ENCODE measurements at places on chromosomes 2 and 18.

DNA sequence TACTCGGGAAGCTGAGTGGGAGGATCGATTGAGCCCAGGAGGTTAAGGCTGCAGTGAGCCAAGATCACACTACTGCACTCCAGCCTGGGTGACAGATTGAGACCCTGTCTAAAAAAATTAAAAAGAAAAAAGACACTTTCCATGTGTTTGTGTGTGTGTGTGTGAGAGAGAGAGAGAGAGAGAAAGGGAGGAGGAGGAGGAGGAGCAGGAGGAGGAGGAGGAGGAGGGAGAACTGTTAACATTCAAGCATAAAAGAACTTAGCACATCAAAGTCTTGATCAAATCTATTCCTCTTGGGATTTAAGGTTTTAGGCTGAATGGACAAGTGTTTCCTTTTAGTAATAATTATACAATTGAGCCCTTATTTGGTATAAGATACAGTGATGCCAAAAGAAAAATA, 75.5 kb downstream of the SPOPL start:
- no peak for DNase-seq

DNA sequence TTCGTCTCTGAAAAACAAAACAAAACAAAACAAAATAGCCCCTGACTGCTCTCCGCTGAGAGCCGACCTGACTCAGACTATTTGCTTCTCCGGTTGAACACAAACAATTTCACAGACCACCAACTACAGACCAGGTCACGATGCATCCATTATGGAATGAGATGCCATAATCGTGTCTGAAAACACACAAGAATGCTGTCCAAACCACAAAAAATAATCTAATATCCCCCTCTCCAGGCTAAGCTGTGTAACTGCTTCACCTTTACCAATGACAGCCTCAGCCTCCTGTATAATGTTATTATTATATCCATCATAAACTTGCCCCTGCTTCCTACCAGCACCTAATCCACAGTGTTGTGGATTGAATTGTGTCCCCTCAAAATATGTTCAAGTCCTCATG, 114.7 kb downstream of the DNAH6 start:
- DNase-seq: no peak

DNA sequence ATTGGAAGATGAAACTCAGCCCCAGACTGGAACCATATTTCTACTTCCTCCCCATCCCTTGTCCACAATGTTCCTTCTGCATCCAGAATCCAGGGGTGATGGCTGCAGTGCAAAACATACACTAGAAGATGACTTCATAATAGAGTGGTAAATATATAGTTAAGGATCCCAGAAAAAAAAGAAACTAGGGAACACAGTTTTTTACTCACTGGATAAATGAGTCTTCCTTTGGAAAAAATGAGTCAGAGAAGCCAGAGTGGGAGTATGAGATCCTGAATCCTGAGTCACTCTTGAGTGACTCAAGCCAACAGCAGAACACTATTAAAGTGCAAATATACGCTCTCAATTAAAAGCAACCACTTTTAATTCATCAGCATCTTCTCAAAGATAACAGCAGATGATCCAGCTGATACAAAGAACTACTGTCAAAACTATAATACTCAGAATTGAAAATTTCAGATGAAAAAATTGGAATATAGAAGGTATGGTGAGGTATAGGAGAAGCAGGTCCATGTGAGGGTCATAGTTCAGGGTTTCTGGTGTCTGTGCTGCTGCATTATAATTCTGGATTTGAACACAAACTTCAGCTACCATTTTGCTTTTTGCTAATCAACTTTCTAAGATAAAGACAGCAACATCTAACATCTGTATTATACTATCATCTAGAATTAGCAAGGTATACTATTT, 987.2 kb upstream of the CDH2 start:
- no peak for DNase-seq

- no peak for DNase-seq
These were observed 62.9 kb upstream of the CYRIA start for GRCh38 chr2:16728351-16729136.

- DNase-seq: no peak
These were observed 118.8 kb downstream of the ZBTB7C start for GRCh38 chr18:48290162-48290926.

- no peak for DNase-seq
These were observed 31.7 kb downstream of the SLC40A1 start for GRCh38 chr2:189548666-189549448.

DNA sequence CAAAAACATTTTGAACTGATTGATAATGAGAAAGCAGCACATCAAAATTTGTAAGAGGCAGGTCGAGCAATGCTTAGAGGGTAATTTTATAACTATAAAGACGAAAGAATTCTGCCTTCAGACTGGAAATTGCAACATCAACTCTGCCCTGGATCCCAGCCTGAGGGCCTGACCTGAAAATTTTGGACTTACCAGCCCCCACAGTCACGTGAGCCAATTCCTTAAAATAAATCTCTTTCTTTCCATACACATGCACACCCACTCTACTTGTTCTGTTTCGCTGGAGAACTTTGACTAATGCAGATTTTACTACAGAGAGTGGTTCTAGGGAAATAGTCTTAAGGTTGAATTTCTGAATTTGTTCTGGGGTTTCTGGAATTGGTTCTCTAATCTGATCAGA, 14.6 kb upstream of the ACOXL start:
- DNase-seq: no peak

GRCh38 chr2:103459283-103459682, 697.5 kb downstream of the TMEM182 start:
- DNase-seq: no peak

- DNase-seq: peak; percentile 29
These were observed 16.0 kb upstream of the MSGN1 start for GRCh38 chr2:17800219-17800618.

DNA sequence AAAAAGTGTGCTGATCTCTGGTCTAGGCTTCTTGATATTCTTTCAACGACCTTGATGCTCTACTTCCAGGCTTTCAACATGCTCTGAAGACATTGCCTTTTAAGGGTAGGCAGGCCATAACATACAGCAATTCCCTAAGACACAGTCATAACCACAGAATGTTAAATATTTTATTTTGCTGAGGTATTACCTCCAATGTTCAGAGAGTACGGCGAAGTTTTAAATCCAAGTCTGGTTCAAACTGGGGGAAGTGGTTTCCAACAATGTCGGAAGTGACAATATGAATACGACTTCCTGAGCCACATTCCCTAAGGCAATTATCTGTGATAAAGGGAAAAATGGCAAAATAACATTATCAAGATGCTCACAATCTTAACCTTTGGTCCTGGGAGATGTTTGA, 1077.9 kb upstream of the PIK3C3 start:
- no peak for DNase-seq

DNA sequence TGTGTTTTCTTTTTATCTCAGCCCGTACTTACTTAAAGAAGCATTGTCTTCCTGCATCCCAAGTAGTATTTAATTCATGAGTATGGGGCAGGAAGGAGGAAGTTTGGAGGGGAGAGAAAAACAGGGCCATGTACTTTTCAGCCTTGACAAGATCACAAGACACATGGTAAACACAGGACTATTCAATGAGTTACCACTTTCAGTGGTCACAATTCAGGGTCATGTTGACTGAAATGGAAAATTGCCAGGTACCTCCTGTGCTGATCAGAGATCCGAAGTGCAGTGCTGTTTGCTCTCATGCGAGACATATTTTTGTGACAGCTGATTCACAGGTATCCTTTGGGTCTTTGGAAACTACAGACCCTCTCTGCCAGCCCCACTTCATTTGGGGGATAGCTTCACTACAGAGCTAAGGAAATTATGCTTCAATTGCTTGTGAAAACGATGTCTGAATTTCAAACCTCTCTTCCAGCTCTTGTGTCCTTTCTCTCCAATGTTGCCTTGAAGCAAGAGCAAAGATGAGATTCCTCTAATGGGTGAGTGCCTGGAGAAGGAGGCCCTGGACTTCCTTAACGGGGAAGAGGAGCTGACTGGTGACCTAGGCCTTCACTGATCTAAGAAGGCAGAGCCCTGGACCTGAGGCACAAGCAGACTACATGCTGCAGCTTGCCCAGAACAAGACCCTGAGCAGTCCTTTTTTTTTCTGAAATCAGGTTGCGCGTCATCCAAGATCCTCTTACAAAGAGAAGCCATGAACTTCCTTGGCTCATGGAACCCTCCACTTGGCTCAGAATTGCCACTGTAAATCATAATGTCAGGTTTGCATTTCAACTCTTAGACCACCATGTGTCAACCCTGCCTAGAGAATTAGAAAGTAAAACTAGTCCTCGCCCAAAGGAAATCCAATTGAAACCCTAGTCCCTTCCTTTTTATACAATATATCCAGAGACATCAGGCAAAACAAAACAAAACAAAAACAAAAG, 44.1 kb downstream of the EVA1A start:
- DNase-seq: peak; percentile 52

- DNase-seq: no peak
These were observed 1.1 kb upstream of the PPP3R1 start for GRCh38 chr2:68253219-68254068.

DNA sequence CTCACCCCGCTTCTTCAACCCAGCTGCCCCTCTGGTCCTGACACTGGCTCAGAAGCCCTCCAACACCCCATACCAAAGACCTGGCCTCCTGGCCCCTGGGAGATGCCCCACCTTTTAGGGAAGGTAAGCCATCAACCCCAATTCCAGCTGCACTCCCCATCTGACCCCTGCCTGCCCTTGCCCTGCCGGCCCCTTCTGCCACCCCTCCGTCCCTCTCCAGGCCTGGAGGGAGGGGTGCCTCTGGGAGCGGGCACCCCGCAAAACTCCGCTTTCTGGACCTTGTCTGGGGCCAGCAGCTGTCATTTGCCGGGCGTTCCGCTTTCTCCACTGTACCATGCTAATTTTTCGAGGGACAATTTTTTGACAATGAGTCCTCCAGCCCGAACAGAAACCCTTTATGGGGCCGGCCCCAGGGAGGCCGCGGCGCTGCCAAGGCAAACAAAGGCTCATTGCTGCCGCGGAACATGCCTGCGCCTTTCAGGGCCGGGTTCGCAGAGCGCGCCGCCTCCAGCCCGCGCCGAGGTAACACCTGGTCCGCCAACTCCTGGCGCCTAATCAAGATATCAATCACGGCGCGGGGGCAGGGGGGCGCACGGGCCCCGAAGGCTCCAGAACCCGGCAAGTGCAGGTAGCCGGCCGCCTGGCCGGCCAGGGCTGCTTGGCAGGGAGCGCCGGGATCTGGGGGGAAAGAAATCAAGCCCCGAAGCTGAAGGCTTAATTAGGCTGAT, 96.0 kb downstream of the INHBB start:
- peak; percentile 61 for DNase-seq

DNA sequence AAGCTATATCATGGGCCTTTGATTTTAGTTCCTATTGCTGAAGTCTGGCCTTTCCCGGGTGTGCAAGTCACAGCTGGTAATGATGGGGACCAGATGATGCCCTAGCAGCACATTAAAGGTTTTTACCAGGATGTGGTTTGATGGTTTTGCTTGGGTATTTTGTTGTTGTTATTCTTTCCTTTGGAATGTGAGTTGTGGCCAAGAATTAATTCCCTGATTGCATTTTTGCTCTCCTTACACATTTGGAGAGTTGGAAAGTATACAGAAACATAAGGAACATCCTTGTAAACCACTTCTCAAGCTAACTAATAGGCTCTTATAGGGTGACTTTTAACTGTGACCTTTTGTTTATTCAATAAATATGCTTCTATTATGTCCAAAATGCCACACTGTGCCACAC, 154.1 kb upstream of the MMADHC start:
- DNase-seq: no peak

DNA sequence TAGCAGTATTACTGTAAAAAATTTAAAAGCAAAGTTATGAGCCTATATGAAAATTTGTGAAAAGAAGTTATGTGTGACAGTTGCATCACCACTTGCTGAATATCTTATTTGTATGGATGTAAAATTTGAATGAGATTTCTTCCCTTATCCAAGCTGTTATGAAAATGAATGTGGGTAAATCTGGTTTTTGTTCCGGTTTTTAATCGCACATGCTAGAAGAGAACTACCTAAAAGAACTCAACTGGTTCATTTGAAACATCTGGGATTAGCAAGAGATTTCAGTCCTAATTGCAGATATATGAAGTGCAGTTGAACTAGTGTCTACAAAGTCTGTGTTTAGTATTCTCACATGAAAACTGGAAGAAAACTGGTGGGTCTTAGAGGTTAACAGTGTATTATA, 467.1 kb upstream of the SPHKAP start:
- DNase-seq: no peak

DNA sequence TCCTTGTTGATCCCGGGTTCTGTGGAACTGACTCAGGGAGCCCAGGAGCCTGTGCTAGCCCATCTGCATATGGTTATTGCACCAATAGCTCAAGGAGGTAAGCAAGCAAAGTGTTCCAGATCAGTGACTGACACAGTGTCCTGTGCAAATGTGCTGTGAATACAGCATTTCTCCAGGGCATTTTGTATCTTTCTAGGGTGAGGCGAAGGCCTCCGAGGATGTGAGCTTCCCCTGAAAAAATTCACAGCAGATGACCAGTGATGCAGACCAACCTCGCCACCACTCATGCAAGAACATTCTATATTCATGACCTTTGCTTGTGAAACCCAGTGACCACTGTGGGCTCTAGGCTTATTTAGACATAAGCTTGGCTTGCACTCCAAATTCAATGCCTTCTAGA, 15.2 kb upstream of the NT5DC4 start:
- no peak for DNase-seq

DNA sequence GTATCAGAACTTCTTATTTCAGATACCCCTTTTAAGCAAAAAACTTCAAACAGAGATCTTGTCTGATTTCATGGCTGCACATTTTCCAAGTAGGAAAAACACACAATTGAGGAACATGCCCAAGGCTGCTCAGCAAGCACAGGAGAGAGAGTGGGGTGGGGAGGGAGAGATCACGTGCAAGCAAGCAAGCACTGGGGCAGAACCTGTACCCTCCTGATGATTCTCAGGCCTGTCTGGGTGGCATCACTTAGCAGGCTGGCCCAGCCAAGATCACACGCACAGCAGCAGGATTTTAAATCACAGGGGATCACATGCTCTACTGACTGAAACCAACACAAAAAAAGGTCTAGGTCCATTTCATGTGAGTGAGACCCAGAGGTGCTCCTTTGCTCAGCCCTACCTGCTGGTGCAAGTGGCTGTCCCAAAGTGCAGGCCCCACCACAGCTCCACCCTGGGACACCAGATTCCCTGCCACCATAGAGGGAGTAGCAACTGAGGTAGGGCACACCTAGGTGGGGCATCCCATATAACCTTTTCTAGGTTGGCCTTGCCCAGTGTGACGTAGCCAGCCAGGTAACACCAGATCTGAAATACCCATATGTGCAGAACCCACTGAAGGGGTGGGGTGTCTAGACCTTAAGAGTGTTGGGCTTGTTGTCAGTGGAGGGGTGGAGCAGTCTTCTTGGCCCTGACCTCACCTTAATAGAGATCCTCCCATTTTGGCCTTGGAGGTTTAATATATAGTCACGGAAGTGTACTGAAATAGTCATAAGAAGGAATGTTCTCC, 1.8 kb upstream of the LYPD6B start:
- DNase-seq: no peak

All from NCI-H2081 treated with DMSO at 0.1 percent for 48 hours (cell line).